HuH-7 (cell line): ENCODE measurements at places on chromosomes 6 and 20.

DNA sequence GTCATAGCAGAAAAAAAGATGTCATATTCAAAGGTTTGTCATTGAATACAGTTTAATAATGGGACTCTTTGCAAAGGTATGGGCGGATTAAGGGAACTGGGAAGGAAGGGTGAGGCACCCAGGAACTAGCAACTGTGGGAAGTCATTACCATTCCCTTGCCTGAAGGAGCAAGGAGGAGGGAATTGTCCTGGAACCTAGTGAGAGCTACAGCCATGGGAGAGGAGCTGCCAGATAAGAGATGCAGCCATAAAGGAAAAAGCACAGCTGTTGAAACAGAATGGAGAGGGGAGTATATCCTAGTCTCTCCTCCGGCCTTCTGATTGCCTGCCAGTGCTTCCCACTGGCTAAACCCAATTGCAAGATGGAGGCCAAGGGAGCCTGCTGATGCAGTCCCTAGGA is 250.6 kb downstream of the BCKDHB start:
- DNase-seq: no peak

- no peak for DNase-seq
These were observed 4.4 kb downstream of the CSNK2A1 start for GRCh38 chr20:539191-539590.

GRCh38 chr6:104623052-104623690 is 236.5 kb downstream of the HACE1 start:
- peak; percentile 21 for DNase-seq

DNA sequence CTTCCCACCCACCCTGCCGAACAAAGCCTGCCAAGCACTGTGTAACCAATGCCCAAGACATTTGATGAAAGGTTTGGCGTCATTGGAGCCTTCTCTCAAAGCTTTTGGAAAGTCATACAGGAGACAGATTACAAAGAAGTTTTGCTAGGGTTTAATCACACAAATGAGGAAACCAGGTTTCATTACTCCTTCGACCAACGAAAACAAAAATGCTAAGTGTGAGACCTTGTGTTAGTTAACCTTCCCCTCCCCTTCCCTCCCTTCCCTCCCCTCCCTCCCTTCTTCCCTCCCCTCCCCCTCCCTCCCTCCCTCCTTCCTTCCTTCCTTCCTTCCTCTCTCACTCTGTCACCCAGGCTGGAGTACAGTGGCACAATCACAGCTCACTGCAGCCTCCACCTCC is 96.1 kb upstream of the CD83 start:
- no peak for DNase-seq

GRCh38 chr6:79250559-79250958 is 16.1 kb upstream of the HMGN3 start:
- DNase-seq: no peak

DNA sequence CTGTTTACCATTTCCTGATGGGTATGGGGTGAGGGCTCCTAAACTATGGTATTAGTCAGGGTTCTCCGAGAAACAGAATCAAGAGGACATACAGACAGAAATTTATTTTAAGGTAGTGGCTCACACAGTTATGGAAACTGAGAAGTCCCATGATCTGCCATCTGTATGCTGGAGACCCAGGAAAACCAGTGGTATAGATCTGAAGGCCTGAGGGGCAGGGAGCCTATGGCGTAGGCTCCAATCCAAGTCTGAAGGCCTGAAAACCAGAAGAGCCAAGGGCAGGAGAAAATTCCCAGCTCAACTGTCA is 93.6 kb downstream of the ANKRD6 start:
- no peak for DNase-seq

GRCh38 chr6:130215526-130215925 is 7.2 kb downstream of the SAMD3 start:
- DNase-seq: no peak

- DNase-seq: no peak
These were observed 127.4 kb upstream of the FAM83B start for GRCh38 chr6:54719131-54719530.

DNA sequence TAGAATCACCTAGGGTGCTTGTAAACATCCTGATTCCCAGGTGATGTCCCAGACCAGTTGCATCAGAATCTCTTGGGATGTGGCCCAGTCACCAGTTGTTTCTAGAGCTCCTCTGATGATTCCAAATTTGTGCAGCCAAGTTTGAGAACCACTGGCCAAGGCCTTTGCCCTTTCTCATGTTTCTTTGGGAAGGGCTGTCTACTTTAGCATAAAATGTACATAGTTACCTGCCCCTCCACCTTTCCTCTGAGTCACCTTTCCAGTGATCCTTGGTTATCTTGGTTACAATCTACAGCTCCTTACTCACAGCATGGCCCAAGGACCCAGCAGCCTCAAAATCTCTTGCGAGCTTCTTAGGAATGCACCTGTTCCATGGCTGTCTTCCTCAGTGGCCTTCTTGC is 266.4 kb upstream of the PRND start:
- no peak for DNase-seq

DNA sequence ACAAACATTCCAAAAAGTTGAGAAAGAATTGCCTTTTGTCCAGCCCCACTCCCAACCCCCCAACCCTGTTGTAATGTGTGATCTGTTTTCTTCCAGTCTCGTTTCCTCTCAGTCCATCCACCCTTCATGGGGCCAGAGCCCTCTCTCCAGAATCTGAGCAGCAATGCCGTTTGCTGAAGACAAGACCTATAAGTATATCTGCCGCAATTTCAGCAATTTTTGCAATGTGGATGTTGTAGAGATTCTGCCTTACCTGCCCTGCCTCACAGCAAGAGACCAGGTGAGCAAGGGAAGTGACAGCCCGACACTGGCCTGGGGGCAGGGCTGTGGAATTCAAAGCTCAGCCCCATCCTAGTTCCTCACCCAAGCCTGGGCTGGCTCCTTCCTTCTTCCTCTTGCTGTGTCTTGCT is 7.8 kb downstream of the MAVS start:
- no peak for DNase-seq

- DNase-seq: no peak
These were observed 27.7 kb downstream of the PHF3 start for GRCh38 chr6:63663147-63663955.

- no peak for DNase-seq
These were observed 29.8 kb downstream of the DCBLD1 start for GRCh38 chr6:117512056-117512828.

GRCh38 chr6:21918041-21918440 is 324.5 kb downstream of the SOX4 start:
- no peak for DNase-seq

- no peak for DNase-seq
These were observed 2.2 kb downstream of the HAO1 start for GRCh38 chr20:7938058-7938457.

DNA sequence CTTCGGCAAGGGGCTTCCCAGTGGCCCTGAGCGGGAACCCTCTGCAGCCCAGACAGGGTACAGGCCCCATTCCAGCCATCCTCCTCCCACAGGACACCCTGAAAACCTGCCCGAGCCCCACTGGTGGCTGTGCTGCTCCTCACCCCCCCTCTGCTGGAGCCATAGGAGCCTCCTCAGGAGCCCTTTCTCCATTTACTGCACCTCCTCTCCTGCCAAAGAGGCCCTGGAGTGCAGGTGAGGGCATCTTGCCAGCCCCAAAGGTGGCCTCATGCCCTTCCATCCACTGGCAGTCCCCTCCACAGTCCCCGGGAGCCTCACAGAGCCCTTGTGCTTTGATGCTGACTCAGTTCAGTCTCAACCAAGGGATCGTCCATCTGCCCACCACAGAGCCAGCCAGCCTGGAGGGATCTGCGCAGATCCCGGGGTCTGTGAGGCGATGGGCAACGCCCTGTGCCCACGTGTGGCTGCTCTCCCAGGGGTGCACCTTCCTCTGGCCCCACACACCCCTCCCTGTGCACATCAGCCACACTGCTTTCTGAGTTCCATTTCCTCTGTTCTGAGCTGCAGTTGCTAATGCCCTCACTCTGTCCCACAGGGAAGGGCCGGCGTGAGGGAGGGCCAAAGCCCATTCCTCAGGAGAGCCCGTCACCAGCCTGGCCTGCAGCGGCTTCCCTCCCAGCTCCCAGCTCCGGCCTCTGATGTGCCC is 228.5 kb downstream of the DLL1 start:
- no peak for DNase-seq

DNA sequence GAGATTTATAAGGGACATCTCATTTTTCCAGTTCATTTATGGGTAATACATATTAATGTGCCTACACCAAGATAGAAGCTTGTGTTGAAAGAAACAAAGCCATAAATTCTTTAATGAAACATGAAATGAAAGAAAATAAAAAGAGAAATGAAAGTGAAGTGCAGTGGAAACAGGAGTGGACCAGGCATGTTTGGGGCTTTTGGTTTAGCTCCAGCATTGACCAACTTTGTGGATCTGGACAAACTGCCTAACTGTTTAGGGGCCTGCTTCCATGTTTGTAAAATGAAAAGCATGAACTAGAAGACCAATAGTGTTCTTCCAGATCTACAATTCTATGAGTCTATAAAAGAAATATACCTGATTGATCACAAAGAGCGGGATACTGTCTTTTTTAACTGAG is 124.9 kb downstream of the GJA10 start:
- DNase-seq: no peak

DNA sequence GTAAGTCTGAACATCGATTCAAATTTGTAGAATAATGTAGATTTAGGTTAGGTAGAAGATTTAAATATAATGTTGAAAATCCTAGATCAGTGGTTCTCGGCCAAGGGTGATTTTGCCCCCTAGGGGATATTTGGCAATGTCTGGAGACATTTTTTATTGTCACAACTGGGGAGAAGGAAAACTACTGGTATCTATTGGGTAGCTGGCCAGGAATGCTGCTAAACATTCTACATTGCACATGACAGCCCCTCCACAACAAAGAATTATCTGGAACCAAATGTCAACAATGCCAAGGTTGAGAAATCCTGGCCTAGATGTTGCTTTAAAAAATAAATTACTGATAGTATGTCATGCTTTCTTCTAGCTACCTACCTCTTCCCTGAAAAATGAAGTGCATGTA is 76.1 kb downstream of the HIVEP2 start:
- no peak for DNase-seq

- DNase-seq: no peak
These were observed 522.5 kb downstream of the EPM2A start for GRCh38 chr6:145212813-145213212.
